Activated naive CD8-positive, alpha-beta T cell treated with anti-CD3 and anti-CD28 coated beads, Interleukin-2, amount 50 U/mL, for 16 hours (primary cell): ENCODE measurements at places on chromosomes 12 and 14.

DNA sequence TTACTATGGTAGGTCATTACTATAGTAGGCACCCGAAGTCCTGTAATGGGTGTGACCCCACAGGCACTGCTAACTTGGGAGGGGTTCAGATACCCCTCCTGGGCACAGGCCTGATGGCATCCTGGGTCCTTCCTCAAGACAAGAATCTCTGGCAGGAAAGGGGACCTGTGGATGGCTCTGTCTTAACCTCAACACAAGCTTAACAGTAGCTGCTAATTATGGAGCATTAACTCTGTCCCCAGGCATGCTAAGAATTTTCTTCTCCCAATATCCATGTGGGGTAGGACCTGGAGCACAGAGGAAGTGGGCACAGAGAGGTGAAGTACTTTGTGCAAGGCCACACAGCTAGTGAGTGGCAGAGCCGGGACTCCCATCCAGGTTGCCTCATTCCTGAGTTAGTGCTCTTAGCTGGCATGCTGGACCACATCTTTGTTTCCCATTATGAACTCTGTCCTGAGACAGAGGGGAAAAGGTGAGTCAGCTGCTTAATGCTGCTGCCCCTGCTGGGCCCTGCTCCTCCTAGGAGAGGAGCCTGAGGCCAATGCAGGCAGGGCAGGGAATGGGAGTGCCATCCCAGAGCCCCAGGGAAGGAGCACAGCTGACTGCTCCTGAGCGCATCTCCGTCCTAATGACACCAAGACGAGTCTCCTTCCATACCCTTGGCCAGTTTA lies 32.1 kb downstream of the GALNT16 start:
- no peak for DNase-seq

GRCh38 chr12:5259523-5259922 lies 172.4 kb upstream of the NTF3 start:
- no peak for DNase-seq

- DNase-seq, result no peak
Measured at GRCh38 chr12:52920937-52921336, 16.1 kb upstream of the KRT8 start.

- DNase-seq, result no peak
Measured at GRCh38 chr14:71286126-71286525, 378.9 kb downstream of the PCNX1 start.

GRCh38 chr12:69070319-69071090 lies 137.5 kb upstream of the CPM start:
- peak; percentile 37 for DNase-seq

DNA sequence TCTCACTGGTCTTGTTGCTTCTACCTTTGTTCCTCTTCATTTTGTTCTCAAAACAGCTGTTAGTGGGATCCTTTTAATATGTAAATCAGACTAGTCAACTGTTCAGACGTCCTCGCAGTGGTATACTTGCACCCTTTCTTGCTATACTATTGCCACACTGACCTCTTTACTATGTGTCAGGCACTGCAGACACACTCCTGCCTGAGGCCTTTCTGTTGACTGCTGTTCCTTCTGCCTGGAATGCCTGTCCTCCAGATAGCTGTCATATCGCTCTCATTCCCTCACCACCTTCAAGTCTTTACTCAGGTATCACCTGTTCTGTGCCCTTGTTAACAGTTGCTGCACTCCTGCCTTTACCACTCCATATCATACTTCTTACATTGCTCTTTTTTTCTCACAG lies 90.0 kb upstream of the TMEM263 start:
- no peak for DNase-seq

DNA sequence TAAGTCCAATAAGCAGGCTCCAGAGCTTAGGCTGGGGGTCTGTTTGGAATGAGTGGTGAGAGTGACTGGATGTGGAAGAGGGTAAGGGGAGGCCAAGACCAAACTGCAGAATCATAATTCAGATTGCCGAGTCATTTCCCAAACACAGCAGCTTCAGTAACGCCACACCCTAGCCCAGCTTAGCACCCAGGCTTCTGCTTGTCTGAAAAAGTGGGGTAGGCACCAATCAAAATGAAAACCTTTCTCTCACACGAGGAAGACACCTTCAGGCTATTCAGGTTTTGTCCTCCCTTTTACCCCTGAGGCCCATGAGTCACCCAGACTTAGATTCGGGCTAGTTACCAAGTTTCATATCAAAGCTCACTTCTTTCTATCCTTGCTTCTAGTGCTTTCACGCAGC lies 306.1 kb downstream of the DAD1 start:
- no peak for DNase-seq

DNA sequence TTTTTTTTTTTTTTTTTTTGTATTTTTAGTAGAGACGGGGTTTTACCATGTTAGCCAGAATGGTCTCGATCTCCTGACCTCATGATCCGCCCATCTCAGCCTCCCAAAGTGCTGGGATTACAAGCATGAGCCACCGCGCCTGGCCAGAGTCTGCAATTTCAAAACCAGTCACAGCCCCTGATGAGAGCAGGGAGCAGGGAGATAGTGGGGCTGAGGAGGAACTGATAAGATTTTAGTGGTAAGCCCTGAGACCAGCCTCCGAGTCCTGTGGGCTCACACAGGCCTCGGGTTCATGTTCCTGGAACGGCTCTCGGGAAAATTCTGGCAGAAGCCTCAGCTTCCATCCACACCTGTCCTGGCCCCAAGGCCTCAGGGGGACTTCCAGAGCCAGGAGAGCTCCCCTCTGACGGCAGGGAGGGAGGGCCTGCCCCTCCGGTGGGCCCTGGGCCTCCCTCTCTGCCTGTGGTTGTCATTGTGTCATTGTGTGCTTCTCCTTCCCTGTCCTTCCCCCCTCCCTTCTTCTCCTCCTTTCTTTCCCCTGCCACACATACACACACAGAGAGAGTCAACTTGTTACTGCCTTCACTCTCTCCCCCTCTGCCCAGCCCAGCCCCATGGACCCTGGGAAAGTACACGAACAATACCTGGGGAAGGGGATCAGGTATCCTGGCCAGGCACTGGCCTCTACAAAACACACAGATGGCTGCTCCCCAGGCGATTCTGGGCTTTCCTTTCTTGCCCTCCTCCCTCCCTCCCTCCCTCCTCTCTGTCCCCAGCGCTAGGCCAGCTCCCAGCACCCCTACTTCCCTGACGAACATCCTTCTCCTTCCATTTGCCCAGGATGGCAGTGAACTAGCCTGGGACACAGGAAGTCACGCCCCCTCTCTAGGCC lies 294.1 kb downstream of the DPF3 start:
- DNase-seq, result no peak

DNA sequence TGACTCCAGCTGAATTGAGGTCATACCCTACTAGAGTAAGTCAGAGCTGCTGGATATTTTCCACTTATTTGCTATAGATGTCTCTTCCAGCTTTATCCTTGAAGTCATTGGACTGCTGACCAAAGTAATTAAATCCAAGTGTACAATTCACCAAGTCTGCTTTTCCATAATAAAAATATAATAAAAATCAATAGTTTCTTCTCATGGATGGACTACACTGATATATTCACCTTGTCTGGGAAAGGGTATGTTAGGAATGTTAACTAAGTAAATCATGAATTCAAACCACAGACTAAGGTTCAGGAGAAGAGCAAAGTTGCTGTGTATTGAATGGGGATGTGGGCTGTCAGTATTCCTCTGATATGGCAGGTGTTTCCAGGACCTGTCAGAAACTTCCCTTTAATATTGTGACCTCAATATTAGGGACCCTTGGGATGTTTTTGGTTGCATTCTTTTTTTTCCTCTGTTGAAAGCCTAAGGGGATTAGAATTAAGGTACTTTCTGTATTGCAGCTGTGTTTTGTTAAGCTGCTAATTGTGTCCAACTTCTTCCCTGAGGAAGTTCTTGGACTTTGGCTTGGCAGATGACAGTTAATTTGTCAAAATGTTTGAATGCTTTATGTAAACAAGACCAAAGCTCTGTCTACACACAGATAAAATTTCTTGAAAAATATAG lies 284.0 kb downstream of the ATP23 start:
- DNase-seq, result no peak

DNA sequence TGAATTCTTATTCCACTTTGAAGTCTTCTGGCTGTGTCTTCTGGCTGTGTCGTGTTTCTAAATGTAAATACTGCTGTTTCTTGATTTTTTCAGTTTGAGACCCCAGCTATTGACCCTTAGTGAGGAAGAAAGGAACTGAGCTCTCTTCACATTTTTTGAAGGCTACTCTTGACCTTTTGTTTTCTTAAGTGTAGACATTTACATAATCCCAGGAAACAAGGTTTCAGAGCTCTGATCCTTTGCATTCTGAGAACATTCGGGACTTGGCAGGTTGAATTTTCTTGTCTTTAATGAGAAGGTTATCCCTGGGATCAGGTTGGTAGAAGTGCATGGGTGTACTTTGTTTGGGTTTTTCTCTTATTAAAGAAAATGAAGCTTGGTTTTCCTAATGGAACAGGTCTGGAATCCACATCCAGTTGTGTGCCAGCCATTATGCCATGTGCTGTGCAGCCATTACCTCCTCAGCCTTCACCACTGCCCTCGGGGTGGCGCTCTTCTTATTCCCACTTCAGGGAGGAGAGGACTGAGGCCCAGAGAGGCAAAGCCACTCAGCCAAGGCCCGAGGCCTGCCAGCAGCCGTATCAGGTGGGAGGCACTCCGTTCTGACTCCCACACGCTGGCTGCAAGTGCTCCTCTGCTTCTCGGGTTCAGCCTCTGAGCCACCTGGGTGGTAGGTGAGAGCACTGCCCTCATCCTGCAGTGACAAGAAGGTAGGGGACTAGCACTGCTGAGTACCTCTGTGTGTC lies 120.9 kb downstream of the BEGAIN start:
- no peak for DNase-seq

GRCh38 chr14:95331708-95332408 lies 12.2 kb upstream of the CLMN start:
- no peak for DNase-seq

- DNase-seq, result no peak
Measured at GRCh38 chr14:56902385-56902784, 92.1 kb upstream of the OTX2 start.

DNA sequence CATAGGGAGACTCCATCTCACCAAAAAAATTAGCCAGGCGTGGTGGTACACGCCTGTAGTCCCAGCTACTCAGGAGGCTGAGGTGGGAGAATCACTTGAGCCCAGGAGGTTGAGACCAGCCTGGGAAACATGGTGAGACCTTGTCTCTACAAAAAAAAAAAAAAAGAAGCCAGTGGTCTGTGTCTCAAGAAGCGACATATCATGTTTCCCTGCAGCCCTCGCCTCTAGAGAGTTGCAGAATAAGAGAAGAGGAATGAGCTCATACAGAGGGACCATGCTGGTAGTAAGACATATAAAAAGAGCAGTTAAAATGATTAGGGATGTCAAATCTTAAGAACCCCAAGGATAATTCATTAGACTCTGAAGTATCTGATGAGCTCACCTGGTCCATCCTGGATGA lies 39.4 kb upstream of the BICDL1 start:
- no peak for DNase-seq

- no peak for DNase-seq
Measured at GRCh38 chr12:125287155-125287847, 222.1 kb downstream of the AACS start.

DNA sequence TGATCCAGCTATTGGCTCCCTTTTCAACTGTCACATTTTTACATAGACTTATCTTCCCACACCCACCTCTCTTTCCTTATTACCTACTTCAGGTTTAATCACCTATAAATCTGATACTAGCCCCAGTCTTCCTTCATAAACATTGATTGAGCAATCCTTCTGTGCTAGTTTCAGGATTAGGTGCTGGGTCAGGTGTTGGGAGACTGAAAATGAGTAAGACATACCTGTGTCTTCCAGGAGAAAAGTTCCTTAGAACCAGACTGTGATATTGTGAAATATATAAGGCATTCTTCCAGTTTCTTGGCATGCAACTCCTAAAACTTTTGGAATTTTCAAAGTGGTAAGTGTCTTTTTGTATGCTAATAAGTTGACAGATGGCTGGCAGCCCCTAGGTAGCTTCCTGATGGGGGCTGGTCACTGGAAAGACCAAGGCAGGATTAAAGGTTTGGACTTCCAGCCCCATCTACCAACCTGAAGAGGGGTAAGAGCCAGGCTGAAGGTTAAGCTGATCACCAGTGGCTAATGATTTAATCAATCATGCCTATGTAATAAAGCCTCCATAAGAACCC lies 4.6 kb downstream of the ANO6 start:
- no peak for DNase-seq

- DNase-seq, result peak; percentile 46
Measured at GRCh38 chr14:24339284-24340151, at the start of gene RIPK3. Gene RIPK3, minus strand, starts transcription at chr14:24339991. Its CDS starts 165 bp downstream, at chr14:24339826.

DNA sequence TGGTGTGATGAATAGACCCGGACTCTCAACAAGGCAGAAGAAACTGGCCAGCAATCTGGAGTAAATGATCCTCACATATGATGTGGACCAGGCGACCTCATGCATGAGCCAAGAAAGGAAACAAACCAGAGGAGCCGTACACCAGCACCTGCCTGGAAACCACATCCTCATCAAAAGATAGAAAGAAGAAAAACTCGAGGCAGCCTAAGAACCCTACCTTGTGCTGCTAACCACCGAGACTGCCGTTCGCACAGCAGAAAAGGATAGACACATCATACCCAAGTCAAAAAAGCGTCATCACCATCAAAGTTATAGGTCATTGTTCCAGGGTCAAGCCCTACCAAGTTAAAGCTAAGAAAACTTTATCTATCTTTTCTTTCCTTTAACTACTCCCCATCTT lies 66.7 kb downstream of the RESF1 start:
- DNase-seq, result peak; percentile 6

GRCh38 chr14:82565825-82566224 lies 1032.2 kb upstream of the SEL1L start:
- DNase-seq, result no peak

- DNase-seq, result no peak
Measured at GRCh38 chr14:37147310-37147880, 25.0 kb downstream of the SLC25A21 start.

GRCh38 chr12:6384499-6385436 lies 806 bp downstream of the LTBR start:
- DNase-seq, result no peak

- no peak for DNase-seq
Measured at GRCh38 chr12:57444744-57445143, 10.2 kb downstream of the INHBC start.

DNA sequence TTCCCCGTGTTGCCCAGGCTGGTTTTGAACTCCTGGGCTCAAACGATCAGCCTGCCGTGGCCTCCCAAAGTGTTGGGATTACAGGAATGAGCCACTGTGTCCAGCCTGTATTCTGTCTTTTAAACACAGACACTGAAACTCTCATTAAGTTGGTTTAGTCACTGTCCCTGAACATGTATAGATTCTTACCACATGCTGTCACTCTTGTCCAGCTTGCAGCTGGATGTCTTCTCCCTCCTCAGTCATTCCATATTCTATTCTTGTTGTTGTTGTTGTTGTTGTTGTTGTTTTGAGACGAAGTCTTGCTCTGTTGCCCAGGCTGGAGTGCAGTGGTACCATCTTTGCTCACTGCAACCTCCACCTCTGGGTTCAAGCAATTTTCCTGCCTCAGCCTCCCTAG lies 12.3 kb upstream of the ATP5MC2 start:
- DNase-seq, result no peak

- DNase-seq, result no peak
Measured at GRCh38 chr12:57006809-57007475, 596 bp upstream of the ZBTB39 start.

GRCh38 chr12:43145481-43145880 lies 406.5 kb downstream of the ADAMTS20 start:
- no peak for DNase-seq
